SHP77 treated with DMSO at 0.1 percent for 48 hours (cell line): ENCODE measurements at places on chromosomes 13 and 19.

DNA sequence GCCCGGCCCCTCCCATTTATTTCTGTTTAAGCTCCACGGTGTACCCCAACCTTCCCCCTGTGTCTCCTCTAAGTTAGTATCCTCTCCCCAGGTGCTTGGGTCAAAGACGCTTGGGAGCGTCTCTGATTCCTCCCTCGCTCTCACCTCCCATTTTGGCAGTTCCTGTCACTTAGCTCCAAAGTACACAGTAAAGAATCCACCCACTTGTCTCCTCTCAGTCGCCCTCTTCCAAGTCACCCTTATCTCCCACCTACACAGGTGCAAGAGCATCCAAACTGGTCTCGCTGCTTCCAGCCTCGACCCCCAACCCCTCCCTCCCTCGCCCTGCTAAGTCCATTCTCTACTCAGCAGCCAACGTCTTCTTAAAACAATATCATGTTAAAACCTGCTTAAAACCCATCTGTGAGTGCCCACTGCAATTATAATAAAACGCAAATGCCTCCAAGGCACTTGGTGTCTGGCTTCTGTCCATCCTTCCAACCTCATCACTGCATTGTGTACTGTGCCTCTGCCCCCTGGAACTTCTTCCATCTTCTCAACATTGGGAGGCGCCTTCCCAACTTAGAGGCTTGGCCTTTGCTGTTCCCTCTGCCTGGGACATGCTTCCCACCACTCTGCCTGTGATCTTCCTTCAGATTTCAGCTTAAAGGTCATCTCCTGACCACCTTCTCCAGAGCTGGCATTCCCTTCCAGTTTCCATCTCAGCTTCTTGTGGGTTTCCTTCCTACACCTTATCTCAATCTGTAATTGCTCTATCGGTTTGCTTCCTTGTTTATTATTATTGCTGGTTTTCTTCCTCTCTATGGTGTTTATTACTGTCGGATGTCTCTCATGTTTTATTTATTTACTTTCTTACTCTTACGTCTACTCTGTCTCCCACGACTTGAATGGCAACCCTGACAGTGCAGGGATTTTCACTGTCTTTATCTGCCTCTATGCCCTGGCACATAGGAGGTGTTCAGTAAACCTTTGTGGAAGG is 9.5 kb upstream of the KLK14 start:
- DNase-seq, result no peak

- no peak for DNase-seq
These were observed 211.8 kb downstream of the PCCA start for GRCh38 chr13:100300708-100301107.

DNA sequence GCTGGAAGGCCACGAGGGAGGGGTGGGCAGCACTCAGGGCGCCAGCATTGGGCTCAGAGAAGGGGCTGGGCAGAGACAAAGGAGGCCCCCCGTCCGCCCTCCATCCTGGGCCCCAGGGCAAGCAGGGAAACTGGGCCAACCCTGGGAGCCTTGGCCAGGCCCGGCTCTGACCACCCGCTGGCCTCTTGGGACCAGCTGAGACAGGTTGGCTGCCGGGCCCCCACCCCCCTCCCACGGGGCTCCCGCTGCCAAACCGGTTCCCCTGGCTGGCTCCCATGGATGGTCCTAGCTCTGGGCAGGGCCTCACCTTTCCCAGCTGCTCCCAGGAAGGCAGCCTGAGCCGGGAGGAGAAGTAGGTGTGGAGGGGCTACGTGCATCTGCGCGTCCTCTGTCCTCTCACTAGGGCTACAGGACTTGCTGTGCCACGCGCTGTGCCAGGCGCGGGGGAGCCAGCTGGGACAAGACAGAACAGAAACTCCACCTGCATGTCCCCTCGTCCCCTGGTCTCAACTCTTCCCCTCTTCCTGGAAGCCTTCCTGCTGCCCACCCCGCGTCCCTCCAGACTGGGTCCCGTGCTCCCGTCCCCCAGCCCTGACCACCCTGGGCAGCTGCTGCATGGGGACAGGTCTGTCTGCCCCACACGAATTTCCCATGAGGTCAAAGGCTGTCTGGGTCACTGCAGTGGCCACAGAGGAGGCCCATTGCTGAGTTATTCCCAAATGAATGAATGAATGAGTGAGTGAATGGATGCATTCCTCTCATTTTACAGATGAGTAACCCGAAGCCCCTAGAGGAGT is 29.1 kb upstream of the NCCRP1 start:
- no peak for DNase-seq

GRCh38 chr19:9836021-9836420 is 903 bp downstream of the PIN1 start:
- no peak for DNase-seq

DNA sequence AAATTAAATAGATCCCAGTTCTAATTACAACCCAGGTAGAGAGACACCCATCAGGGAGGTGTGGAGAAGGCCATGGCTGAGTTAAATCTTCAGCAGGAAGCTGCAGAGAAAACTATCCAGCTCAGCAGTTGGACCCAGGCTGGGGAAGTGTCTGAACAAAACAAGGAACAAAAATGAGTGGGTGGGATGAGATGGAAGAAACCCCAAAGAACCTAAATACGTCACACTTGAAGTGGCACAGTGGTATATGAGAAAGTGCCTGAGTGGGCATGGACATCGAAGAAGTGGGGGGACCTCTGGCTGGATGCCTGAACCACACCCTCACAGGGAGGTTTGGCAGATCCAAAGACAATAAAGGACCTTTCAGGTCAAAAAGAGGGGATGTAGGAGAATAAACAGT is 3.5 kb upstream of the EPHX3 start:
- no peak for DNase-seq

DNA sequence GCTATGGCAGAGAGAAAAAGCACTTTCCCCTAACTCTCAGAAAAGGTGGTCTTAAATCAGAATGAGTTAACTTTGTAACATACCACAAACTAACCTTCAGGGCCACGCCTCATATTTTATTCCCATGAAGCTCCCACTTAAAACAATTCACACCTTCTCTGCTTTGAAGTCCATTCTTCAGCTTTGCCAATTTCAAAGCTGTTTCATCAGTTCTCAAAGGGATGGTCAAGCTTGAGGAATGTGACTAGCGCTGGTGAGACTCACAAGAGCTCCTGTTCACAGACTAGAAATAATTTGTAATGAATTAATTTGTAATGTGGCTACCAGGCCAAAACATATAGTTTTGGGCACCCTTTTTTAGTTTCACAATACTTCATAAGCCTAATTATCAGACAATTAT is 68.2 kb downstream of the STK24 start:
- DNase-seq, result no peak

GRCh38 chr13:25692099-25692498 is 320.3 kb downstream of the ATP8A2 start:
- DNase-seq, result peak; percentile 59

DNA sequence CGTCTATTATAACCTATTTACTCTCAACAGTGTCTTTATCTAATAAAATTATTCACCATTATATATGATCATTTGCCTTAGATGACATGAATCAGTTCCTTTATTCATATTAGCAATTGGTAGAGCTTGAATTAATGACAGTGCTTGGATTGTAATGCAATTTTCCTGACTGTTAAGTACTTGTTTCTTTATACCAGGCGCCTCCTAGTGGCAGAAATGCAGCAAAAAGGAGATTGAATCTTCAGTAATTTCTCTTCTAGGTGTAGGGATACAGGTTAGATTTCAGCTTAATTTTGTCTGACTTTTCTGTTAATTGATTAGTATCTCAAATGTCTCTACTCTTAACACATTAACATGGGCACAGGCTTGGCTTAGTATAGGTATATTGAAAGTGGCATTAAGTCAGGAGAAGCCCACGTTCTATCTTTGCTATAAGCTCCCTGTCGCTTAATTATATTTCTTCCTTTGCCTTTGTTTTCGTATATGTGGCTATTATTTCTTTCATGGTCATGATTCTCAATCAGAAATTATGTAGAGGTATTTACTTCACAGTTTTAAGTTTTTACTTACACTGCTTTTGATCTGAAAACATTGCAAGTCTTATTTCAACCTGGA is 9.1 kb upstream of the LHFPL6 start:
- peak; percentile 43 for DNase-seq

GRCh38 chr13:66508153-66508909 is 721.8 kb downstream of the PCDH9 start:
- no peak for DNase-seq

GRCh38 chr13:32938314-32938713 is 77.9 kb upstream of the KL start:
- no peak for DNase-seq

GRCh38 chr19:19278315-19278714 is 5.2 kb upstream of the TM6SF2 start:
- no peak for DNase-seq

GRCh38 chr19:10019246-10019645 is 6.0 kb downstream of the RDH8 start:
- no peak for DNase-seq

DNA sequence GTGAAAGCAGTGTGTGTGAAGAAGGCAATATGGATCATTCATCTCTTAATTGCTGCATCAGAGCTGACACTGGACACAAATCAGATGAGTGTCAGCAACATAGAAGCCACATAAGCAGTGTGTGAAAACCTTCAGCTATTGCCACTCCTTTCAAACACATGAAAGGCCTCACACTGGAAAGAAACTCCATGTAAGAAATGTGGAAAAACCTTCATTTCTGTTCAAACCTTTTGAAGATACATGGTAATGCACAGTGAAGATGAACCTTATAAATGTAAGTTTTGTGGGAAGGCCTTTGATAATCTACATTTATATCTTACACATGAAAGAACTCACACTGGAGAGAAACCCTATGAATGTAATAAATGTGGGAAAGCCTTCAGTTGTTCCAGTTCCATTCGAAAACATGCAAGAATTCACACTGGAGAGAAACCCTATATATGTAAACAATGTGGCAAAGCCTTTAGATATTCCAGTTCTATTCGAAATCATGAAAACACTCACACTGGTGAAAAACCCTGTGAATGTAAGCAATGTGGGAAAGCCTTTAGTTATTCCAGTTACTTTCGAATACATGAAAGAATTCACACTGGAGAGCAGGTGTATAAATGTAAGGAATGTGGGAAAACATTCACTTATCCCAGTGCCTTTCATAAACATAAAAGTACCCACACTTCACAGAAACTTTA is 53.6 kb downstream of the ZNF823 start:
- DNase-seq, result no peak

- no peak for DNase-seq
These were observed 499.5 kb upstream of the SPRY2 start for GRCh38 chr13:80840316-80840976.

DNA sequence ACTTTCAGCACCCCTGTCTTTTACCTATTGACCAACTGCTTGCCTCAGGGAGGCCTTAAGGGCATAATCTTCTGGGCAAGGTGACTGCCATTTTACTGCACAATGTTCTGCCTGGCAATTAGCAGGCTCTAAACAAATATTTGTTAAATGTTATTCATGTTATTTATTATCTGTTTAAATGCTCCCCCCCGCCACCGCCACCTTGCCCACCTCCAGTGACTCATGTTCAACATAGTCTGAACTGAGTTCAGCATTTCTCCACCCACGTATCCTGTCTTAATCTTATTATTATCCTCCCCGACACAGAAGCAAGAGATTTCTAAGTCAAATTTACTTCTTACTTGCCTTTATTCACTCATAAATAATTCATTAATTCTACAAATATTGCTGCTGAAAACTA is 144.8 kb downstream of the LIG4 start:
- DNase-seq, result no peak

GRCh38 chr13:76271728-76272232 is 614.4 kb downstream of the KCTD12 start:
- no peak for DNase-seq

GRCh38 chr13:51590971-51591627 is 6.8 kb downstream of the WDFY2 start:
- DNase-seq, result no peak

- DNase-seq, result no peak
These were observed 484 bp downstream of the IL11 start for GRCh38 chr19:55369653-55370304.

GRCh38 chr13:41864658-41865057 is 96.3 kb downstream of the VWA8 start:
- no peak for DNase-seq

GRCh38 chr19:30784850-30785457 is 412.8 kb downstream of the ZNF536 start:
- no peak for DNase-seq

GRCh38 chr19:32200312-32201038 is 144.9 kb upstream of the ZNF507 start:
- DNase-seq, result no peak

DNA sequence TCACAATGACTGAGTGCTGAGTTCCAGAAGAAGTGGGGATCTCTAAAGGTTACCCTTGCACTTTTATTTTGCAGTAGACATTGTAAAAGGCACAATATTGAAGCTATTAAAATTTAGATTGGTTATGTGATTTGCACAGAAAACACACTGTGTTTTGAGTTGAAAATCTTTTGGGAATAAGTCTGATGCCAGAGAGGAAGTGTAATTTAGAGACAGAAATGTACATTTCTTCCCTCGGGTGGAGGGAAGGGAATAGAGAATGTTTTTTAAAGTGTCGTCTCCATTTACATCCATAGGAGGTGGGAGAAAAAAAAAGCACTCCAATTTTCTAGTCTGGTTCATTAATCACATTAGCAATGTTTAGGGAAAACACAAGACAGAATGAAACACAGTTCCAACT is 465.8 kb downstream of the OLFM4 start:
- DNase-seq, result no peak

GRCh38 chr13:40168425-40169166 is 497.8 kb downstream of the FOXO1 start:
- DNase-seq, result no peak

- DNase-seq, result no peak
These were observed 79.6 kb upstream of the OLFM4 start for GRCh38 chr13:52949044-52949443.

DNA sequence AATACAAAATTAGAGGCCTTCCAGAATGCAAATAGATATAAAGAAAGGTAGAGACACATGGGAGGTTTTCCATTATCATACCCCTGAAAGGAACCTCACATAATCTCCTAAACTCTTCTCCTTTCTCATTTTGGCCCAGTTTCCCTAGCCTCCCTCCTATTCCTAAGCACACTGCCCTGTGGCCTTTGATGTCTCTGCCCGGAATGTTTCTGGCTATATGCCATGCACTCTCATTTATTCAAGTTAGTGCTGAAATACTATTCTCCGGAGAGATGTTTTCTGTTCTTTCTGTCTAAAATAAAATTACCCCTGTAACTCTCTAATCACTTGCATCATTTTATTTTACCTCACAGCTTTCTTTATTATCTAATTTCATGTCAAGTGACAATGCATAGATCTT is 1287.7 kb downstream of the SLITRK5 start:
- DNase-seq, result no peak

DNA sequence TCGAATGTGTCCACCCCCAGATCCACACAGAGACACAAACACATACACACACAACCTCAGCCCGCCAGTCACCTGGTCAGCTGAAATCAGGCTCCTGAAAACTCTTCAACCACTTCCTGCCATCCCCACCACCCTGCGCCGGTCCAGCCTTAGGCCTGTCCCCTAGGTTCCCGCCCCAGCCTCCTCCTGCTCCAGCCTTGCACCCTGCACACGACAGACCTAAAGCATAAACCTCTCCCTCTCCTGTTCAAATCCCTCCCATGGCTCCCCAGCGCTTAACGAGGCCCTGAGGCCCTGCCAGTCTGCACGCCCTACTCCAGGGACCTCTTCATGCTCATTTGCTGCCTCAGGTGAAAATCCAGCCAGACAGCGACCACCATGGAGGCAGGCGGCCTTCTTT is 7.1 kb downstream of the PNMA8B start:
- no peak for DNase-seq

GRCh38 chr13:95181586-95181985 is 119.7 kb downstream of the ABCC4 start:
- DNase-seq, result no peak
